ENCODE measurements at places on chromosomes 5 and 9.

- no peak for DNase-seq
These were observed 253.3 kb downstream of the DMAC1 start for GRCh38 chr9:7546261-7546660.

GRCh38 chr9:10855847-10856246, 243.0 kb upstream of the PTPRD start:
- DNase-seq, result no peak

- peak; percentile 95 for DNase-seq
These were observed at the start of gene ANKH for GRCh38 chr5:14871214-14872069. ANKH (minus strand) TSS chr5:14871778; CDS start chr5:14871447, 331 bp downstream.

DNA sequence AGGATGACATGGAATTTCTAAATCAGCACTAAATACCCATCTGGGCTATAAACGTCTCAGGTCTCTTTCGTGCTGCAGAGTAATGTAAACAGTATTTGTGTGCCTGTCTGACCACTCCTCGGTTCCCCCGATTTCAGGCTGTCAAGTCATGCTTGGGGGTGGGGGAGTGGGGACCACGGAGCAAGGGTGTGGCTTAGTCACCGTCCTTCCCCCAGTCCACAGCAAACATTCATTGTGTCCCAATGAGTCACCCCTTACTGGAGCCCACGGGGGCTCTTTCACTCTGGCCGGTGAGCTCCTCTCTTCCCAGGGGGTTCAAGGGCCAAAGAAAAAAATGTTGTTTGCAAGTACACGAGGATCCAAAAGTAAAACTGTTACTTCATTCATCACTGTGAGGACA, 72.4 kb upstream of the ICE1 start:
- no peak for DNase-seq

- no peak for DNase-seq
These were observed 264.6 kb downstream of the NDUFS4 start for GRCh38 chr5:53825016-53825415.

GRCh38 chr9:125749951-125750626, 2.9 kb downstream of the PBX3 start:
- DNase-seq, result no peak

GRCh38 chr5:148620696-148621095, 33.6 kb downstream of the HTR4 start:
- DNase-seq, result no peak

All from spleen (tissue), 13 donors.